ENCODE measurements at places on chromosomes 6 and 20.

GRCh38 chr6:37514837-37515236, 15.1 kb upstream of the CCDC167 start:
- no peak for DNase-seq

GRCh38 chr6:90397047-90397446, 100.4 kb upstream of the BACH2 start:
- DNase-seq, result no peak

GRCh38 chr6:53704700-53705099, 39.1 kb upstream of the KLHL31 start:
- no peak for DNase-seq

- no peak for DNase-seq
Observed at GRCh38 chr6:30565772-30566171, 5.5 kb upstream of the ABCF1 start.

- no peak for DNase-seq
Observed at GRCh38 chr20:44053046-44053445, 133.9 kb downstream of the JPH2 start.

- DNase-seq, result no peak
Observed at GRCh38 chr20:32285082-32285620, 7.7 kb downstream of the KIF3B start.

DNA sequence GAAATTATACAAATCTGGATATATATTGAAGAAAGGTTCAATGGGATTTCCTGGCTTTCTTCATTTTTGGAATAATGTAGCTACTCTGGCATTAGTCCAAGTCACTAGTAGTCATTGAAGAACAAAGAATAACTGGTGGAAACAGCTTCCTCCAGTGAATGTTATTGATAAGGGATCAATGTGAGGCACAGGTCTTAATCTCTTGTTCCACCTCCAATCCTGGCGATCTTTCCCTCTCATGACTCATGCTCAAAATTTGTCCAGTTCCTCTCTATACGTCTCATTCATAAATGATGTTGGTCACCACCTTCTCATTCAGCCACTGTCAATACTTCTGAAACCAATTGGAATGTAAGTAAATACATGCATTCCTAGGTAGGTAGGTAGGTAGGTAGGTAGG, 185.0 kb upstream of the BMP2 start:
- DNase-seq, result no peak

DNA sequence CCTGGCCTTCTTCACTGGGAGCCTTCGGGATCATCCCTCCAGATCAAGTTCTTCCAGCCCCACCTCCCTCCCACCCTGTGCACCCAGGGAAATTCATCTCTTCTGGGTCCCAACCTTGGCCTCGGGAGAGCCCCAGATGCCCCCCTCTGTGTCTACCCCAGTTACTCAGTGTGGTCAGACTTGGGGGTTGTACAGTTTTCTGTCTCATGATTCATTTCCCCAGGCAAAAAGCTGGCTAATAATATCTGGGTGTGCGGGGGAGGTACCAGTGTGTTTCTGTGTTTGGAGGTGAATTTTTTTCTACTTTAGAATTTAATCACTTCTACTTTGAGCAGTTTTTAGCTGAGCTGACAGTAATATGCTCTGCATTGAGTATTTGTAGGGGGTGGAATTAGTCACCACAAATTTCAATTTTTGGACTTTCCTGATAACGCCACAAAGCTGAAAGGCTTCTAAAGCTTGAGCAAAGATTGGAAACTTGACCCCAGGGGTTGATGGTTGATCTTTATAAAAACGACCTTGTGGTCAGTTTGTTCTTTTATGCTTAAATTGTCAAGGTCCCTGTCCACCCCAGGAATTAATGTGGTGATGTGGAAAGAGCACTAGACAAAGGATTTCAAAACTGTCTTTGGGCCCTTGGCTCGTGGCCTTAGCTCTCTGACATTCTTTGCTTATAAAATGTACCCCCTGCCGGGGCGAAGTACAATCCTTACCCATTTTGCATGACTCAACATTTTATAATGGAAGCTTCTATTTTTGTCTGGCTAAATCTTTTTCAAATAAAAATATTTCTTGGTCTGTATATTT, 284.7 kb upstream of the TAB2 start:
- no peak for DNase-seq

GRCh38 chr6:78861509-78861908, 5.8 kb upstream of the IRAK1BP1 start:
- no peak for DNase-seq

GRCh38 chr6:11009353-11009752, 34.8 kb downstream of the ELOVL2 start:
- no peak for DNase-seq

GRCh38 chr20:37347347-37347823, 1.4 kb downstream of the SRC start:
- DNase-seq, result no peak

GRCh38 chr20:17457588-17458190, 73.5 kb downstream of the BFSP1 start:
- DNase-seq, result no peak

All from left cardiac atrium (tissue), 4 donors.